ENCODE measurements at places on chromosomes 3 and 15.
A peak's percentile ranks its signal among the peaks of the same experiment; 100 is the strongest.

GRCh38 chr3:102361101-102361500, 73.7 kb upstream of the ZPLD1 start:
- no peak for DNase-seq

GRCh38 chr3:178960181-178960580, 111.4 kb downstream of the ZMAT3 start:
- DNase-seq, result no peak

- no peak for DNase-seq
These were observed 63.2 kb upstream of the BCL6 start for GRCh38 chr3:187808527-187808895.

DNA sequence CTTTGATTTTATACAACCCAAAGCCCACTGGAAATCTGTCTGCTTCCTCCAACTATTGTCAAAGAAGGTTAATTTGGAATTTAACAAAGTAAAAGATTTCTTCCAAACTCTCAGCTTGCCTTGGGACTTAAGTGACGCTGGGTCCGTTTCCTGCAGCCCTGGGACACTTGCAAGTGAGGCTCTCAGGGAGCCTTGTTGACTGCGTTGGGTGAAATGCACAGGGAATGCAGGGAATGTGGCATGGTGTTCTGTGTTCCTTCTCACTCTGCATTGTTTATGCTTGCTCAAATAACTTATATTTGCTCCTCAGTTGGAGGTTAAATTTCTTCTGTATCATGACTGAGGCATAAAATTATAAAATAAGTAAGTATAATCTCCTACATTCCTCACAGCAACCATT, 60.9 kb upstream of the TJP1 start:
- DNase-seq, result no peak

GRCh38 chr3:194306109-194306686, 44.9 kb downstream of the CPN2 start:
- no peak for DNase-seq

DNA sequence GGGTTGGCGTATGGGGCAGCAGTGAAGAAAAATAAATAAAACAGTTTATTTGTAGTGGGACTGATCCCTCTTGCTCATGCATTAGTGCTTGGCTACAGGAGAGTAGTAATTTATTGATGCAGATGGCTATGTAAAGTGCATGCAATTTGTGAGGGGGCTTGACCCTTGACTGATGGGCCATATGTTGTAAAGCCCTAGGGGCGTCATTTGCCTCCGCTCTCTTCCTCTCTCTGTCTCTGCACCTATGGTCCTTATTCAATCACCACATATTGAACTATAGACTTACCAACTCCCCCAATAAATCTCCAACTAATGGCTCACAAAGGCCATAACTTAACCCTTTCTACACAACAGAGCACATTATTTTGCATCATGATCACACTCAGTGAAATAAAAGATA, 227.7 kb downstream of the ROBO2 start:
- no peak for DNase-seq

- no peak for DNase-seq
These were observed 58.8 kb downstream of the AMOTL2 start for GRCh38 chr3:134315286-134316106.

- DNase-seq, result peak; percentile 10
These were observed 13.4 kb downstream of the WDR48 start for GRCh38 chr3:39065197-39065596.

- DNase-seq, result no peak
These were observed 71.1 kb upstream of the RAP2B start for GRCh38 chr3:153090973-153091372.

DNA sequence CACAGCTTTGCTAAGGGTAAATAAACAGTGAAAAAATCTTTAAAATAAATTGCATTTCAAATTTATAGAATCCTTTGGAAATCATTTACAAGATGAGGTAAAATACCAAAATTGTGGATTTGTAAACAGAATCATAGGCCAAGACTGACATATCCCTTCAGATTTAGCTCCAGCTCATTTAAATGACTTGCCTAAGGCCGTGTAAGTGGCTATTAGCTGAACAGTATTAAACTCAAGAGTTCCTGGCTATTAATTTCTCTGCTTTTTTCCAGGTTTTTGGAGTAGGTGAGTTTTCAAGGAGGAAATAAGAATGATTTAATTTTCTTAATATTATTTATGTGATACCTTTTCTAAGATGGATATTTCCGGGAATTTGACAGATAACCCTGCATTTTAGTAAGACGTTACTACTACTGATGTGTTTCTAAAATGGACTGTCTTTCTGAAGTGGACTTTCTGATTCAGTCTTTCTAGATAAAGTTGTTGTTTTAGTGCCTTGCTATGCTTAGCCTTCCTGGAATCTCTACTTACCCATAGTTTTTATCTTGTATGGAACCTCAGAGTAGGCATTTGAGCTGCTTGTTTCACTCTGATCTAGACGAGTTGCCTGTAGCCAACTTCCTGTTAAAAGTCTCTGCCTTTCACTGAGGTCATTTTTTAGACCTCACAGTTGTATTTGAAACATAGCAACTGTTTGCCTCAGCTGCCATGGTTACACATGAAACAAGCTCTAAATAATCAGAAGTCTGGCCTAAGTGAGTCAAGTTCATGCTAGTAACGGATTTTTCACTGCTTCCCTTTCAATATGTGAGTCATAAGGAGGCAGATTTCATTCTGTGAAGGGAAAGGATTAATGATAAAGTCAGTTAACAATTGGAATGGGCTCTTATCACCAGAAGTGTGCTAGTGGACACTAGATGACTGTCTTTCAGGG, 127.0 kb downstream of the KLHL25 start:
- no peak for DNase-seq

GRCh38 chr3:65828706-65829105, 210.0 kb downstream of the MAGI1 start:
- DNase-seq, result no peak

- DNase-seq, result no peak
These were observed 37.9 kb upstream of the TSC22D2 start for GRCh38 chr3:150370122-150370602.

GRCh38 chr3:87203809-87204208, 23.3 kb upstream of the CHMP2B start:
- DNase-seq, result no peak

- no peak for DNase-seq
These were observed 77.4 kb upstream of the THBS1 start for GRCh38 chr15:39503526-39503925.

DNA sequence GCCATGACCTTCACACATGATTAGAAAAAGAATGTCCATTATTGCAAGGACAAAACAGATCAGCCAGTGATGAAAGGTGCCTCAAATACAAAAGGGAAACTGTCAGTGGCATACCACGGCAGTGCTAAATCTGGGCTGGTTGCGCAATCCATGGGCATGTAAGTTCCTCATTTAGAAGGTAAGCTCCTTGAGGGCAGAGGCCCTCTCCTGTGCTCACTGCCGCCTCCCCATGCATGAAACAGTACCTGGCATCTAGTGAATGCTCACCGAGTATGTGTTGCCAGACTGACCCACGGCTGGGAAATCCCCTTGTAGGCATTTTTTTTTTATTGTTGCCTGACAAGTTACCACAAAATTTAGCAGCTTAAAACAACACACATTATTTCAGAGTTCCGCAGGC, 312.1 kb upstream of the CHRM5 start:
- DNase-seq, result no peak

DNA sequence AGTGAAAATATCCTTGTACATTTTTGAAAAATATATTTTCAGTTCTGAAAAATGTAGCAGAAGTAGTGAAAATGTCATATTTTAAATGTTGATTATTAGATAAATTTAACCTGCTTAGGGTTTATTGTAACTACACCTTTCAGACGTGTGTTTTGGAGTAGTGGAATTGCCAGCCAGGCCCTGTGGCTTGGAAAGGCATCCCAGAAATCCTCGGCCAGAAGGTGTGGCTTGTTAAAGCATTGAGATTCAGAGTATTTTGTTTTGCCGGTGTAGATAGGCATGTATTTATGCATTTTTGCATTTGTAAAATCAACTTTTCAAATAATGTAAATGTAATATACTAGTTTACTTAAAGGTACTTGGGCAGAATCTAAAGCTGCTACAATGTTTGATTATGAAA, 7.0 kb downstream of the EBLN2 start:
- no peak for DNase-seq

DNA sequence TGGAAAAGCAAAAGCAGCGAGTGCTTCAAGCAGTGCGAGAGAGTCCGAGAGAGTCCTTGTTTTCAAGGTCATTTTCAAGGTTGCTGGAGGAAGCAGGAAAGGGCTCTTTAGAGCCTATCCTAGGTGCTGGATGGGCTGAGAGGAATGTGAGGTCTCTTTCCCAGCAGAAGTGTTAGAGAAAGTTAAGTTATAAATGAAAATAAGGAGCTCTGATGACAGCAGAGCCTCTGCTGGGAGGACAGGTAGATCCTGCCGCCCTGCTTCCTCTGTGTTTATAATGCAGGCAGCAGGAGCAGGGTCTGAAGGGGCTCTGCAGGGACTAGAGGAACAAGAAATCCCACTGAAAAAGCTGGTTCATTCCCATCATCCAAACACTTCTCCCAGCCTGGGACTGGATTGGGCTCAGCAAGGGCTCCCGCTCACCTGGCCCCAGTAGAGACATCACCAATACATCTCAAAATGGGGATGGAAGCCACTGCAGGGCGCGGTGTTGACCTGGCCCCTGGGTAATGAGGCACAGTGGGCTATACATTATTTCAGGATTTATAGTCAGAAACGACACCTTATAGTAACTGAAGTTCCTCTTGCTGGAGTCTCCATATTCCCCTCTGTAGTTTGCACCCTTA, 41.5 kb upstream of the RAB6B start:
- no peak for DNase-seq

DNA sequence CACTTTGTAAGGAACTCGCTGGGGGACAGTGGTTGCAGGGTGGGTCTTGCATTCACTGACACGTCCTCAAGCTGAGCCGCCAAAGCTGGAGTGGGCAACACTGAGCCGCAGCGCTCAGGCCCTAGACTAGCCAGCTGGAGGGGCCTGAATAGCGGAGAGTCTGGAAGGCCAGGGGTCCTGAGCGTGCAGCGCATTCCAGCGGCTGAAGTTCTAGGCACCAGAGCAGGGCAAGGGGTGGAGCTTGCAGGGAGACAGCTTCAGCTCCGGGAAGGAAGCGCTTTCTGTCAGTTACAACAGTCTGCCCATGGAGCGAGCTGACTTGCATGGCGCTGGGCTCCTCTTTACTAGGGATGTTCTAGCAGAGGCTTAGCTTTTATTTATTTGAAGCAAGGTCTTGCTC, 2.7 kb downstream of the MAP6D1 start:
- no peak for DNase-seq

DNA sequence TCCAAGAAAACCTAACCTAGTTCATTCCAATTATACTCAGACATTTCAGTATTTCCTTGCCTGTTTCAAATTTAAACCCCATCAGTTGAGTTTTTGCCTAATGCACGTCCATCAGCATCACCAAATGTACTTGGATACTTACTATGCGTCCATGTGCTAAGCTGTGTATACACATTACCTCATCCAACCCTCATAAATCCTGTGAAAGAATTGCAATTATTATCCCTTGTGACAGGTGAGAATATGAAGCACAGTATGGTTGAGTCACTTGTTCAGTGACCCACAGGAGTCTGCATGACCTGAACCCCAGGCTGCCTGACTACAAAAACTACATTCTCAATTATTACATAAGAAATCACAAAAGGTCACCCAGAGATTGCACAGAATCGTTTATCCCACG, 2.5 kb downstream of the OR5K2 start:
- no peak for DNase-seq

DNA sequence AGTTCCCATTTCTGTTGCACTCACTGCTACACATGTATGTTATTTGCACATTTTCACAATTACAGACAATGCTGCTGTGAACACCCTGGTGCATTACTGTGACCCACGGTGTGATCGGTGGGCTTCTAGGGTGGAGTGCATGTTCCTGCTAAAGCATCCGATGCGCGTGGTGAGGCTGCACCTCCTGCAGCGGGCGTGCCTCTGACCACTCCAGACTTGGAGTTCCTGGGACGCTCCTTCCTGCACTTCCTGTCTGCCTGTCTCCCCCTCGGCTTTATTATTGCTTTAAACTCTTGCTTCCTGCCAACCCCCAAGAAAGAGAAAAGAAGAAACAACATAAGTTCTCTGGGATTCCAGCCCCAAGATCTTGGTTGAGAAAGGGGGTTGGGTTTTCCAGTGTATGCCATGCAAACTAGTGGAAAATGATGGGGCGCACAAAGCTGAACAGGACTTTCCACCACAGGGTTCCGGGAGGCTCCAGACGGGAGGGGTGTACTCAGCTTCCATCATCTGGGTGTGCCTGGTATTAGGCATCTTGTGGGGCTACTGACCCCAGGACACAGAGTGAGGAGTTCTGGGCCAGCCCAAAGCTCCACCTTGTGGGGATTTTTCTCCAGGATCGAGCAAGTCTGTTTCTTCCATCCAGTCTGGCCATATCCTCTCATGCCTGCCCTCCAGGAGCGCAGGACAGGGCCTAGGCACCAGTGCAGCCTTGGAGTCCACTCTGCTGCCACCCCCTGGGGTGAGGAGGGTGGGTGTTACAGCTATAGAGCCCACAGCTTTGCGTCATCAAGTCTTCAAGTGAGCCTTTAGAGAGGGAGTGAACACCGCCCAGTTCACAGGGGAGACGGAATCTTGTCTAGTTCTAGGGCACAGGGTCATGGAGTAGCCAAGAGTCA, 11.2 kb downstream of the RPL32 start:
- DNase-seq, result no peak

GRCh38 chr3:117762621-117763037, 1053.0 kb downstream of the TUSC7 start:
- no peak for DNase-seq

- no peak for DNase-seq
These were observed 15.3 kb downstream of the ERC2 start for GRCh38 chr3:56453011-56453410.

DNA sequence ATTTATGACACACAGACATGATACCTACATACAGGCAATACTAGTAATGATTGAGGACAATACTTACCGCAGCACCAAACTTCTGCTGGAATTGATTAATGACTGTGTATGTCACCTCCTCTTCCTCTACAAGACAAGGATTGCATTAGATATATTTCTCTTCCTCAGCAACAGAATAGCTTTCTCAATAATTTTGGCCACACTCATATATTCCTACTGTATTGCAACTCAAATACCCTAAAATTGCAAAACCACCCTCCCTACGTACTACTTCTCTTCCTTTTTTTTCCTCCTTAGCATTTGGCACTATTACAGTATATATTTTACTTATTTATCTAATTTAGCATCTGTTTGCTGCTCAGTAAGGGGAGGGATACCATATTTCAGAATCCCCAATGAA, 14.8 kb downstream of the EXD1 start:
- no peak for DNase-seq

DNA sequence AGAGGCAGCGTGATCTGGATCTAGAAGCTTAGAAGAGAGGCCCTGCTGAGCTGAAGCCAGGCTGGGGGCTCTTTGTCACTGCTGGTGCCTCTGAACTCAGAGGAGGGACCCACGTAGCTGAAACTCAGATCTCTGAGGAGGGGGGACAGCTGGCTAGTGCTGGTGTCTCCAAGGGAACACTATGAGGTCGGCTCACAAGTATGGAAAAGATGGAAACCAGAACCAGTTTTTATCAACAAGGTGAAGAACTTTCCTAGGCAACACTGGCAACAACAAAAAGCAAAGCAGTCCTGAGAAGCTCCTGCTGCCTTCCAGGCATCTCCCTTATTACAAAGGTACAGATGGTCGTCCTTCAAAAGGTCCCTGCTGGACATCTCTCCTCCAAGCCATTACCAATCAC, 27.0 kb upstream of the FSTL1 start:
- no peak for DNase-seq
